Activated CD4-positive, alpha-beta T cell treated with anti-CD3 and anti-CD28 coated beads, Interleukin-2, amount 50 U/mL, for 4 hours (primary cell): ENCODE measurements at places on chromosomes 5 and 9.

DNA sequence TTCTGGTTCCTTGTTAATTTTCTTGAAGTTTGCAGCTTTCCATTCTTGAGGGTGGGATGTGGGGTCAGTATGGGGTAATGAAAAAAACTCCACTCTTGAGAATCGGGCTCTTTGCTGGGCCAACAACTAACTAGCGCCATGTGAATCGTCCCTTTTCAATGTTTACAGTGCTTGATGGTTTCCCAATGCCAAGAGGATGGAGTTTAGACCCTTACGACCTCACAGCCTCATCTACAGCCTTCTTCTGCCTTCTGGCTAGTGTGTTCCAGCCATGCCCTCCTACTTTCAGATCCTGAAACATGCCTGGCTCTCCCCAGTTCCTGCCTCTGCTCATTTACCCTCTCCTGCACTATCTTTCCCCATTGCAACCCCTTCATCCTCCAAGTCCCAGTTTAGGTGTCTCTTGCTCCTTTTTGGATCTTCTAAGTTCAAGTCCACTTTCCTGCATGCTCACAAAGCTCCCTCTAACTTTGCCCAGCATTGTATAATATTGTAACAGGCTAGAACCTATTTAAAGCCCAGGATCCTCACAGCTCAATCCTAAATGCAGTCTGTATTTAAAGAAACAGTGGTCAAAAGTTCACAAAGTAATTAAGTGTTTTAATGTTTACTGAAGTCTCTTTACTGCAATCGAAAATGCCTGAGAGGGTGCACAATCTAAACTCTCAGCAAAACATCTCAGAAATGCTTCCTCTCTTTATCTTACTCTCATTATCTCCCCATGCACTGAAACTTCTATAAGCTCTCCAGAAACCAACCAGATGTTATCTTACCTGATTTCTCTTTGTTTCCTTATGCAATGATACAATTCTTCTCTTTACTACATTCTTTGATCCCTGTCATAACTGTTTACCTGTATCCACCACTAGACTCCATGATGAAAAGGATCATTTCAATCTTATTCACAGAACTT, 20.6 kb upstream of the CAST start:
- no peak for DNase-seq

- DNase-seq: no peak
Measured at GRCh38 chr9:134403682-134404301, 77.5 kb downstream of the RXRA start.

DNA sequence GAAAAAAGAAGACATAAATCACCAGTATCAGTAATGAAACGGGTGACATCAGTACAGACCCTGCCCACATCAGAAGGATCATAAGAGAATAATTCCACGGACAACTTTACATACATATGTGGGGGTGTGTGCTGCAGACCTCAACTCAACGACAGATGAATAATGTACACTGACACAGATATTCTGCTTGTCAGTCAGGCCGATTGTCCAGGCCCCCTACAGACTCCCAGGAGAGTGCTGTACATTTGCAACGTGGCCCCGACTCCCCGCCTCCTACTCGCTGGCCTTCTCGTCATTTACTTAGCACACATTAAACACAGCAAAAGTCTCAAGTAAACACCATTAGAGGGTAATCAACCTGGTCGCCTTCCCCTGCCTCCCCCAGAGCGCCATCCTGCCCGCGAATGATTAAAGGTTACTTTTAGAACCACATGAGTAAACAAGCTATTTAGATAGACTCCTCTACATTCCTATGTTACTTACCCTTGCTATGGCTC, 3.5 kb upstream of the TMED9 start:
- DNase-seq: no peak

DNA sequence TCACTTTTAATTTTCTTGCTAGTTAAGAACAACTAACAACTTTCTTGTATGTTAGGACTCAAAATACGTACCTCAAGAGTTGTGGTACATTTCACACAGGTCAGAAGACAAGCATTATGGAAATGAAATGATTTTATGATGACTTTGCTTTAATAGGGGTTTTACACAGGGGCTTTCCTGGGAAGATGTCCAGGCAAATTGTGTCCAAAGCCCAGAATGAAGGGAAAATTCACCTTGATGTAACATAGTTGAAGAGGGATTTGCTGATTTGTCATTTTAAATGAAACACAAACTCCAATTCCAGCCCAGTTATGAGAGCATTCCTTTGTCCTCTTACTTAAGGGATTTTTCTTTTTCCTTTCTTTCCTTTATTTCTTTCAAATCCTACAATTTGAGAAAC, 89.2 kb downstream of the ARL15 start:
- no peak for DNase-seq

DNA sequence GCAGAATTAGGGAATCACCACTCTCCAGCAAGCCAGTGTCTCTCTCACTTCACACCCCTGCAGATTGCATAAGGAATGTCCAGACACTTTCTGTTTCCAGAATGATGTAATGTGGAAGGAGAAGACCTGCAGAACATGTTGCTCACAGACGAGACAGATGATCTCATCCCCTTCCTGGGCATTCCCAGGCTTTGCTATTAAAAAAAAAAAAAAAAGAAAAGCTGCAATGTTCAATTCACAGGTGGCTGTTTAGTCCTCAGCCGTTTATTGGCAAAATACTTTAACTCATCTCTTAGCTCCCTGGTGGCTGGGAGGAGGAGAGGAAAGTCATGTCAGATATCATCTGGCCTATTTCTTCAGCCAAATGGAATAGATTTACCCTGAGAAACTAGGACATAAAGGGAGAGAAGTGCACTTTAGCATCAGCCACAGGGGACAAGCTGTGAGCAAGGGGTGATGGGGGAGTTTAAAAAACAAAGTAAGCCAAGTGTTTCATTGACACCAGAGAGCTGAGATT, 95.9 kb upstream of the TNC start:
- no peak for DNase-seq

- no peak for DNase-seq
Measured at GRCh38 chr5:56329652-56330051, 96.5 kb upstream of the ANKRD55 start.

DNA sequence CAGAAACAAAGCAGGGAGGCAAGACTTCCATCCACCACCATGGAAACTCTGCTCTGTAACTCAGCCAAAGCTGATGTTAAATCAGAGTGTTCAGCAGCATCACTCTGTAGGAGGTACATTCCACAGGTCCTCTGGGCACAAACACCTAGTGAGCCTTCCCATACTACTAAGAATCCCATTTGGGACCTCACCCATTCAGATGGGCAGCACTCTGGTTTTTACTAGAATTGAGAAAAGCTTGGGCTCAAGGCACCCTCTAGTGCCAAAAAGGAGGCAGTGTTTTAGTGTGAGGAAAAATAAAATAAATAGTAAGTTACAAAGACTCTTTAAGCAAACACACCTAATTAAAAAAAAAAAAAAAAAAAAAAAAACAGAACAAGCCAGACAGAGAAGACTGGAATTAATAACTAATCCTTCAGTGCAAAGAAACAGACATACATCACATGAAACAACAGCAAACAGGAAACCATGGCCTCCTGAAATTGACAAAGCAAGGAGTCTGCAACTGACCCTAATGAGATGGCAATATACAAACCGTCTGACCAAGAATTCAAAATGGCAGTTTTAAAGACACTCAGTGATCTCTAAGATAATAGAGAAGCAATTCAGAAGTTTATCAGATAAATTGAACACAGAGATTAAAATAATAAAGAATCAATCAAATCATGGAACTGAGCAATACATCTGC, 159.5 kb downstream of the GNA14 start:
- no peak for DNase-seq

DNA sequence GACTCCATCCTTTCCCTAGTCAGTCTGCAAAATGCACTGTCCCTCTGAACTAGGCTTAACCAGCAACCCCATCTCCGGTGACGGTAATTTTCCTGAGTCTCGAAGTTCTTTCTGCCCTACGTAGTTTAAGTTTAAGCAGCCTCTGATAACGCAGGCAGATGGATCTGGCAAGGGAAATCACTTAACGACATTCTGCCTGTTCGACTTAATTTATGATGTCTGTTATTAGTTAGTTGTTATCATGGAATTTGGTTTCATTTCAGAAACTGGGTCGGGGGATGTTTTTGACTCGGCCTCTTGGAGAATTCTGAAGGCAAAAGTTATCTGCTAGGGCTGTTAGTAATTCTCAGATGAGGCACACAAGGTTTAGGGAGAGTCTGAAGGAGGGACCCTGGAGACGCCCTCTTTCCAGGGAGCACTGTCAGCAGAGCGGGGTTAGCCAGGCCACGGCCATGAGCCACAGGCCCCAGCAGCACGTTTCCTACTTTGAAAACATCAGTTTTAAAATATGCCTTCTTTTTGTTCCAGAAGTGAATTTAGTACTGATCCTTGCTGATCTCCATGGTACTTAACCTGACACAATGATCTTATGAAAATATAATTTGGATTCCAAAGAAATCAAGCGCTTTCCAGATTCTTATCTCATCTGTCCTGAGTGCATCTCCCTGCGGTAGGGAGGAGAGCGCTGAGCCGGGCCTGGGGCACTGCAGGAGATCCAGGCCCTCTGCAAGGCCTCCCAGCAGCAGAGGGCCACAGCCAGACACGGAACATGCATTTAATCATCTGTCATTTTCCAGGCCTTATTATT, 171.0 kb upstream of the OTULINL start:
- DNase-seq: no peak

- DNase-seq: no peak
Measured at GRCh38 chr5:169146158-169146557, 154.8 kb downstream of the SLIT3 start.

- DNase-seq: no peak
Measured at GRCh38 chr9:3969590-3970260, 330.1 kb downstream of the GLIS3 start.

DNA sequence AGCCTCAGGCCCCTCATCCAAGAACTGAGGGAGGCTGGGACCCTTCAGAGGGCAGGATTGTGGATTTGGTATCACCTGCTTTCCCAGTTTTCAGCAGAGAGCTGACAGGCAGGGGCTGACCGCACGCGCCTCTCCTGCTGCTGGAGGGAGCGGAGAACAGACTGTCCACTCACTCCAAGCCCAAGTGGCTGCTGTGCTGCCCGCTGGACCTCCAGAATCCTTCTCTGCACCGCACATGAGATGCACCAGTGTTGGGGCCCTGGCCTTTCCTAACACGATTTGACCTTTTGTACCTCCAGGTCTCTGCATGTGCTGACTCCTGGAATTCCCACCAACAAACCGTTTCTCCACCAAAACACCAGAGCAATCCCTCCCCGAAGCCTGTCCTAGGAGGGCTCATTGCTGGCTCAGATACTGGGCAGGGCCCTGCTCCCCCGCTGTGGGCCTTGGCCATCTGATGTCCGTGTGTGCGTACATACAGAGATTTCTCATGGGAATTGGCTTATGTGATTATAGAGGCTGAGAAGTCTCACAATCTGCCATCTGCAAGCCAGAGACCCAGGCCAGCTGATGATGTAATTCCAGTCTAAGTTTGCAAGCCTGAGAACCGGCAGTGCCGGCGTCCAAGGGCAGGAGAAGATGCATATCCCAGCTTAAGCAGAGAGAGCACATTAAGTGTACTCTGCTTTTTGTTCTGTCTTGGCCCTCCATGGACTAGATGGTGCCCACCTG, 141.7 kb downstream of the GADD45G start:
- no peak for DNase-seq

DNA sequence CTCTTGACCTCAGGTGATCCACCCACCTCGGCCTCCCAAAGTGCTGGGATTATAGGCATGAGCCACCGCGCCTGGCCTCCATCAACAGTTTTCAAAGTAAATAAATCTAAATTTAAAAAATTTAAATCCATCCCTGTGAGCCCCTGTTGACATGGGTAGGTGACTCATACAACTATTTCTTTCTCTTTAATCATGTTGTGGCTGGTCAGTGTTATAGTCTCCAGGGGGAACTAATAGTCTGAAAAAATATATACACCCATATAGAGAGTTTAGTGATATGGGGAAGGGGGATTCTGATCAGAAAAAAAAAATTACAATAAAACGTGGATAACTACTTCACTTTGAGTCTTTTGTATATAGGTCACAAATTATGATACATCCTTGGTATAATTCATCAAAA, 159.2 kb downstream of the ZNF608 start:
- DNase-seq: no peak

DNA sequence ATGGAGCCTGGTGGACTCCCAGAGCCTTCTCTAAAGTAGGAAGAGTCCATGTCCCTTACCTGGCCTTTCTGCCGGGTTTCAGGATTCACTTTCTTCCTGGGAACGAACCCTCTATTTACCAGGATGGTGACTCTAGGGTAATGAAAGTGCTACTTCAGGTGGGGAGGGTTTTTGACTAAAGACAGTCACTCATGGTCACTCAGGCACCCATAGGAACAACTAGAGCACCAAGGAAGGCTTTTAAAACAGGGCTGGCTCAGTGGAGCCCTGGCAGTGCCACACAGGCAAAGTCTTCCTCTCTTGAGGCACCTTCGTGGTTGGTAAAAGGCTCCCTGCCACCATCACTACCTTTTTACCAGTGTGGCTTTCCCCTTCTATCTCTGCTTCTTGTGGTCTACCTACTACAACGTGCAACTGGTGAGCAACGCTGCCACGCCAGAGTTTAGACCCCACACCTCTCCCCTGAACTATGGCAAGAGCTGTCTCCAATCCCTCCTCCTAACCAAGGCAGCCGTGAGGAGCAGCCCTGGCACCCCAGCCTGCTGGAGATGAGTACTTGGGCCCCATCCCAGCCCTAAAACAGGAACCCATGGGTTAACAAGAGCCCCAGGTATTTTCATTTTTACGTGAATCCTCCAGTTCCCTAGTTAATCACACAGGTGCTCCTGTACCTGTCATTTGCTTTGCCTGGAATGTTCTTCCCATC, 3.5 kb downstream of the SURF1 start:
- DNase-seq: no peak

- DNase-seq: no peak
Measured at GRCh38 chr9:96029722-96030530, 154.4 kb downstream of the ERCC6L2 start.

GRCh38 chr5:72171667-72172066, 64.4 kb downstream of the MAP1B start:
- no peak for DNase-seq

DNA sequence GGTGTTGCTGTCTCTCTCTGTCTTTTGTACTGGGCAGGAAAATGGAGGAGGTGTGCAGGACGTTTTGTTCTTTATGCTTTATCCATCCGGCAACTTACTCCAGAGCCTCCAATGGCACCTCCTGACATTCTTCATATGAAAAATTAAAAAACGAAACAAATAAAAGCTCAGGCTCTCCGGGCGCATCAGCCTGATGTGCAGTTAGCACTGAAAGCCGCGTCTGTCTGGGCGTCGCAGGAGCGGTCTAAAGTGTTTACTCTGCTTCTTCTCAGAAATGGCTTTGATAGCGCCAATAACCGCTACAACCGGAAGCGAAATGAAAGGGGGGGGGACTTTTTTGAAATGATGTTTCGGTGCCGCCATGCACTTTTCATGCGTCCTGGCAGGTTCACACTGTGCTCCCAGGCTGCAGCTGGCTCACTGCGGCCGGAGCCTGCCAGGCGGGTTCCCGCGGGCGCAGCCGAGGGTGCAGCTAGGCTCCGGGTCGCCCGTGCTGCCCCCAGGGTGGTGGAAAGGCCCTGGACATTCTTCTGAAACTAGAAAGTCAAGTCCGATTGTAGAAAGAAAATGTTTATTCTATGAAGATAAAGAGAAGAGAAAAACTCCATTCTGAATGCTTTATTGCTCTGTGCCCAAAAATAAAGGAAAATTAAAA, 407.7 kb upstream of the IRX1 start:
- no peak for DNase-seq

GRCh38 chr5:93911609-93912008, 170.2 kb upstream of the POU5F2 start:
- DNase-seq: no peak
